CD4-positive, alpha-beta T cell treated with Interferon gamma for 1 hour (primary cell): ENCODE measurements at places on chromosomes 7 and 10.

GRCh38 chr10:118708571-118708970 is 46.2 kb downstream of the CACUL1 start:
- no peak for DNase-seq

DNA sequence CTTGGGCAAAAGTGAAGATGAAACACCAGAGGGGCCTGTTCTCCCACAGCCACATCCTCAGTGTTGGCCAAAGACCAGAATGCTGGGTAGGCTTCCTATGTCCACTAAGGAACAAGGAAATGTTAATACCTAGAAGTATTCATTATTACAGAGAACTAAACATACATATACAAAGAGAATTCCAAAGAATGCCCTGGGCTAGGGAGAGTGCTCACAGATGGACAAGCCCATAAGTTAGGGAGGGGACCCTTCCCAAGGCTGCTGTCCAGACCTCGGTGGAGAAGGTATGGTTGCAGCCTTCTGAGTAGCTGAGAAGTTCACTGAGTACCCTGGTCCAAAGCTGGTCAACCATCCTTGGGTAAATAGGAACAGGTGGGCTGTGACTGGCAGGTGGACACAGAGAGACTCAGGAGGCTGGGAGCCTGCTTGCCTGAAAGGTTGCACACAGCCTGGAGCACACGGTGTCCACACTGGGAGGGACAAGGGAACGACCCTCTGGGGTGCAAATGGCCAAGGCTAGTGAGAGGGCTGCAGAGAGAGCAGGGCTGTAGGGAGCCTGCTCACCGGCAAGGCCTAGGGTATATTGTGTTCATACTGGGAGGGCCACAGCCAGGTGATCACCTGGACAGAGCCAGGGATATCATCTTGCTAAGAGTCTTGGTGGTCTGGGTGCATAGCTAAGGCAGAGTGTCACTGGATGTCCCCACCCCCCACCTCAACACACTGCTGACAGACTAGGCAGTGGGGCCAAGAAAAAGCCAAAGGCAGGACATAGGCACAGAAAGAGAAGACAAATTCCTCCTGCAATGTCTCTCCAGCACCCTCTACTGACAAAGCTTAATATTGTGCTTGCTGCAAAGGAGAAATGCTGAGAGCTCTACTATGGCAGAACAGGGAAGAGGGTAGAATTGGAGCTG is 40.3 kb downstream of the CPVL start:
- no peak for DNase-seq

- no peak for DNase-seq
Measured at GRCh38 chr10:131774681-131775085, 126.1 kb upstream of the PPP2R2D start.

- no peak for DNase-seq
Measured at GRCh38 chr10:60446070-60446833, 56.6 kb upstream of the ANK3 start.

GRCh38 chr7:47432671-47433563 is 149.0 kb downstream of the TNS3 start:
- no peak for DNase-seq

DNA sequence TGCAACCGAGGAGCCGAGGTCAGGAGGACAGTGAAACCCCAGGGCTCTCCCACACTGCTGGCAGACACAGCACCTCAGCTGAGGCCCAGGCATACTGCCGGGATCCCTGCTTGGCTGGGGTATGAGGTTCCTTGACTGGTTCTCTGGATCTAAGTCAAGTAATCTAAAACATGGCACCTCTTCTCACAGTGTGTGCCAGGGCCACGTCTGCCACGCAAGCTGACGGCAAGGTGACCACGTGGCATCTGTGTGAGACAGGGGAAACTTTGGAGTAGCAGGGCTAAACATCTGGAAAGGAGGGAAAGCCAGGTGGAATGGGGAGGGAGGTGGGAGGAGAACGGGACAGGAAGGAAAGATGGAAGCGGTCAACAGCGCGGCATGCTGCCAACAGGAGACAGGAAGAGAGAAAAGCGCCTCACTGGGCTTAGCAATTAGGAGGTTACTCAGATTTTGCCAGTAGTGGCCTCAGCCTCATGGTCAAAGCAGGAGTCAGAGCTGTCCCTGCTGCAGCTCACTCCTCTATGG is 103.7 kb downstream of the CXCL12 start:
- no peak for DNase-seq

DNA sequence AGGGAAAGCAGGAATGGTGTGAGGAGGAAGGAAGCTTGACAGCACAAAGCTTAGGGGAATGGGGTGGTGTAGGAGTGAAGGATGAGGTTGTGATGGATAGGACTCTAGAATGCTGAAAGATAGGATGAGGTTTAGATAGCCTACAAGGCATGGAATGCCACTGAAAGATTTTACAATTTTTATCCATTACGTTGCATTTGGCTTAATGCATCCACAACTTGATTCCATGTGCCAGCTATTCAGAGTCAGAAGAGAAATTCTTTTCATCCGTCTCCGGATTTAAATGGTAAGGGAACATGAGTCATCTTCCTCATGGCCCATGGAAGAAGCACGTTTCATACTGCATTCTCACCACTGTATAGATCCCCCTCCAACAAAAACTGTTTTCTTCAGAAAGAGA is 212.4 kb upstream of the BMPER start:
- DNase-seq: no peak
